Activated effector memory CD4-positive, alpha-beta T cell treated with Interleukin-2 at 50 U/mL for 16 hours (primary cell): ENCODE measurements at places on chromosomes 4 and X.

DNA sequence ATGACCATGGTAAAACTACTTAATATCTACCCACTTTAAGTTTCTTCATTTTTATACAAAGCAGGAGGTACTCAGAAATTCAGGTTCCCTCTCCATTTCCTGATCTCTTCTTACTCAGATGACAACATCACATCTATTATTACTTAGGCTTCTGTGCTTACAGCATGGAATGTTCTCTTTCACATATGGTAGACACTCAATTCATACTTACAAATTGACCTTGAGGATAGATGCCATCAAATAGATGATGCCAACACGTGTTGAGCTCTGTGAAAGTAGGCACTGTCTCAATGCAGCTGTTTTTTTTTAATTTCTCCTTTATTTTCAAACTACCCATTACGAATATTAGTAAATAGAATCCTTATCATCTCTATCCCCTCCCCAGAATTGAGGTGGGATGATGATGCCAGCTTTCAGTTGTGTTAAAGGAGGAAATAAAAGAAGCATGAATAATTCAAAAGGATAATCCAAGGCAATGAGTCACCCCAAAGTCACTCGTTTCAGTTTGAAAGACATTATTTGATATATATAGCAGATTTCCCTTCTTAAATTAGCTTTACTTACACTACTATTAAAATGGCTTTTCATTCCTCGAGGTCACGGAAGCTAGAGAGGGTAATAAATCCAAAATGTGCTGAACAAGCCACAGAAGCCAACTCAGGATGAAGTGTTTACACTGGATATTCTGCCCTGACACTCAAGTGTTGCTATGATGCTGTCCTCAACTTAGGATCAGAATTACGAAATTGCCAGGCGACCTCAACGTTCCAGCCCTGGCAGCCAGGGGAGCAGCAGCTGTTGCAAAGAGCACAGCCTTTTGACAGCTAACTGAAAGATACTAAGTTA, 124.2 kb upstream of the EOLA2 start:
- DNase-seq, result no peak

DNA sequence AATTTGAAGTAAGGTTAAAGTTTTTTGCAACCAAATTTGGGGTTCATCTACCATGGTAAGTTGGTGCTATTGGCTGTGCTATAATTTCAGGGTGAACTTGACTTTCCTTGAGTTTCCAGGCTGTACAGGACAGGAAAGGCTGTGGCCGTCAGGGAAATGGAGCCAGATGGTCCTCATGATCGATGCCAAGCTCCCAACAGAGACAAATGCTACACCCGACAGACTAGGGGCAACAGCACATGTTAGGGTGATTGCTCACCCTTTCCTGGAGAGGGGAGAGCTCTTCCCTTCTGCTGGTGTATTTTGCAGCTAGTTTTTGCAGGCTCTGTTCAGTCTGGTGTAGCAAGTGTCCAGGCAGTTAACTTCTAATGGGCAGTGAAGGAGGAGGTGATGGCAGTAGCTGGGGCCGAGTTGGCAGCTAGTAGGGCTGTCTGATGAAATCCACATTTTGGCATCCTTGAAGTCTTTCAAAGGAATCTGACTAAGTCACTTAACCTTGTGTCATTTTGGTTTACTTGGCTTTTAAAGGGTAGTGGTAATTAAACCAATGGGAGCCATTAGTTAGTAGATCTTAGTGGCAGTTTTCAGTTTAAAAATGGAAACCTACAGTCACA, 47.8 kb downstream of the GAB1 start:
- DNase-seq, result no peak

- DNase-seq, result no peak
Observed at GRCh38 chr4:156956826-156957368, 14.7 kb downstream of the PDGFC start.

- DNase-seq, result no peak
Observed at GRCh38 chr4:34492414-34492813, 1751.9 kb downstream of the ARAP2 start.

GRCh38 chr4:181684310-181684709, 558.9 kb upstream of the TENM3 start:
- DNase-seq, result no peak

GRCh38 chr4:51825341-51825740, 17.6 kb upstream of the DCUN1D4 start:
- DNase-seq, result no peak

GRCh38 chr4:184907216-184907615, 81.4 kb upstream of the ACSL1 start:
- DNase-seq, result no peak

DNA sequence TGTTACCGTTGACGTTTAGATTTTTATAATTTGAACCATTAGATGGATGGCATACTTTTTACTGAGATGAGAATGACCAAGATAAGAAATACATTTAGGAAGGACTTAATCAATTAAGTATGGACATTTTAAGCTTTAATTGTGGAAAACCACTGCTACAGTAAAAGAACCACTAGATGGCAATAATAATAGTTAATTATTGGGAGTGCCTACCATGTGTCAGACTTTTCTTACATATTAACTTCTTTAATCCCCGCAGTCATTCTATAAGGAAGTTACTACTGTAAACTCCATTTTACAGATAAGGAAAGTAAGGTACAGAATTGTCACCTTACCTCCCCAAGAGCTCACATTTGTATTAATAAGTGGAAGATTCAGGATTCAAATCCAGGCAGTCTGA, 48.5 kb upstream of the MYOZ2 start:
- no peak for DNase-seq

DNA sequence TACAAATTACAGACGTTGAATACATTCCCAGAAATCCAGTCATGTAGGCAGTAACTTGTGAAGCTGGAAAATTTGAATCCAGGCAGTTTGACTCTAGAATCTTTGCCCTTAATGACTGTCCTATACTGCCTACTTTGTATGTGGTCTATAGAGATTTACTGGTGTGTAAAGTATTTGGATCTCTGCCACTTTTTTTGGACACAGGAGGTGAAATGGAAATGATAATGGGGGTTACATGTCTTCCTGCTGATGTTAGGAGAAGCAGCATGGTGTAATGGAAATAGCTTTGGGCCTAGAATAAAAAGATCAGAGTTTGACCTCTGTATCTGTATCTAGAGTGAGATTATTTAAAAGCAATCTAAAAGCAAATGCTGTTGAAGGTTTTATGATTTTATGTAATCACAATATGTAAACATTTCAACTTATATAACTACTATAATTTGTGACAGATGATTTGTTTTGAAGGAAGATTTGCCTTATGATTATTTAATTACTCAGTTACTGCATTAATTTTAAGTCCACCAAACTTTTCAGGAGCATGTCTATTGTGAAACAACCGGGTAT, 3.3 kb downstream of the COL4A5 start:
- DNase-seq, result no peak

DNA sequence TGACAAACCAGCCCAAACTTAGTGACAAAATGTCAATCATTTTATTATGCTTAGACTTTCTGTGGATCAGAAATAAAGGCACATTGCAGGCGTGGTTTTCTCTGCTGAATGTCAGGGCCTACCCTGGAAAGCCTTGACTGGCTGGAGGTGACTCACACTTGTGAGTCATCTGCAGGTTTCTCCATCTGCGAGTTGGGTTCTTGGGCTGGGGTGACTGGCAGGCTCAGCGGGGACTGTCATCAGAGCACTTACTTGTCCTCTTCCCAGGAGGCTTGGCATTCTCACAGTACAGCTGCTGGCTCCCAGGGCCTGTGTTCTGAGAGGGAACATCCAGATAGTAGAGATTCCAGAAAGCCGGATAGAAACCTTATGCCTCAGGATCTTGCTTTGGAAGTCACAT, 153.8 kb upstream of the AGA start:
- DNase-seq, result no peak

DNA sequence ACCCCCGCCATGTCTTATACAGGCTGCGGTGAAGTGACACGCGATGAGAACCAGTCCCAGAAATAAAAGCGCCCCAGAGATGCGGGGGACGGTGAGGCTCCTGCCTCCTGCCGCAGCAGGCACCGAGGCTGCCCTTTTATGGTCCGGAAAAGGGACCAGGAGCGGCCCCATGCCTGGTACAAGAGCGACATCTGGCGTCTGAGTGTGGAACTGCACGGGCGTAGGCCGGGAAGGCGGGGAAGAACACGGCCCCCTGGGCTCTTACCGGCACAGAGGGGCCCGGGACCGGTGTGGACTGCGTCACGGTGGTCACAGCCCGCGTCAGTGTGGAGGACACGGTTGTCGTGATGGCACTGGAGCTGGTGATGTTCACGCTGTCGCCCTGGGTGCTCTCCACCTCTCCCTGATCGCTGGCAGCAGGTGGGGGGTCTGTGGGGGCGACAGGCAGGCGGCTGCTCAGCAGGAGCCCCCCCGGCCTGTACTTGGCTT, 8.9 kb upstream of the RENBP start:
- peak; percentile 56 for DNase-seq

DNA sequence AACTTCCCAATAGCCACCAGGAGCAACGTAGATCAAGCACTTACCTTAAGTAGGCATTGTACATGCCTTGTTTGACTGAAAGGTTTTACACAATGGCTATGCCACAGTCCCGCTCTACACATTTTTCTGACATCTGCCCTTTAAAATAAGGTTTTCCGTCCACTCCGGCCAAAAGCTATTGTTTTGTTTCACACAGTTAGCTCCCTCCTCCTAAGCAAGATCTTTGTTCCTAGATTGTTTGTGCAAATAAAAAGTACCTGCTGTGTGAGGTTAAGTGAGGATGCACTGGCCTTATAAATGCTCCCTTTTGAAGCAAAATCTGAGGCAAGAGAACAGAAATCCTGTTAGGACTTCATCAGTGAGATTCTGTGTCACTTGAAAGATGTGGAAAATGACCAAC, 11.8 kb downstream of the SCD5 start:
- no peak for DNase-seq
